ENCODE measurements at places on chromosomes 13 and 19. TPM values are rescaled to one million over a fixed set of nuclear protein-coding genes. Genes with fewer than 3 reads are reported as not detected.

FLT3 gene
- total RNA-seq, result 0.42 TPM

SPRED3 gene
- under 0.01 TPM for total RNA-seq

ZNF729 gene
- not detected for total RNA-seq

SERPINE3 gene
- 0.20 TPM for total RNA-seq

OR7C1 gene
- total RNA-seq, result 0.30 TPM

SCAMP4 gene
- 47.1 TPM for total RNA-seq

FRY gene
- 48.9 TPM for total RNA-seq

VASP gene
- 51.1 TPM for total RNA-seq

DNA sequence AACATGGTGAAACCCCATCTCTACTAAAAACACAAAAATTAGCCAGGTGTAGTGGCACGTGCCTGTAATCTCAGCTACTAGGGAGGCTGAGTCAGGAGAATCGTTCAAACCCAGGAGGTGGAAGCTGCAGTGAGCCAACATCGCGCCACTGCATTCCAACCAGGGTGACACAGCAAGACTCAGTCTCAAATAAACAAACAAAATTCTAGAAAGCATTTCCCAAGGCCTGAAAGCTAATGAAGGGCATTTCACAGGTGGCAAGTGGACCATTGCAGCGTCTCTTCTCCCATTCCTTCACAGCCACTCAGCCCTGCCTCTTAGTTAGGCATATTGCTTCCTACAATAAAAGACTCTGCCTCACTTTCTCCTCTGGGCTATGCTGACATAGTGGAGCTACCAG lies 13.5 kb upstream of the RXFP2 start:
- no peaks in the 10 kb centered on the region for H3K36me3 ChIP-seq
- no peak overlapping the region for H3K4me3 ChIP-seq
- no peak for DNase-seq
- H3K4me1 ChIP-seq, result no peaks in the 10 kb centered on the region
- no peak overlapping the region for H3K27ac ChIP-seq

- no peaks in the 10 kb centered on the region for H3K4me1 ChIP-seq
- no peaks in the 10 kb centered on the region for H3K27me3 ChIP-seq
- no peaks in the 10 kb centered on the region for H3K36me3 ChIP-seq
- H3K27ac ChIP-seq, result no peak overlapping the region
- H3K4me3 ChIP-seq, result no peak overlapping the region
- DNase-seq, result no peak
Measured at GRCh38 chr13:22227895-22228294, 557.0 kb downstream of the FGF9 start.

- no peak for DNase-seq
- H3K4me1 ChIP-seq, result no peaks in the 10 kb centered on the region
Measured at GRCh38 chr13:58528351-58528750, 896.8 kb downstream of the PCDH17 start.

GRCh38 chr19:17220207-17220758 lies 5.1 kb downstream of the USE1 start:
- H3K27ac ChIP-seq, result no peak overlapping the region
- no peaks in the 10 kb centered on the region for H3K36me3 ChIP-seq
- no peak for DNase-seq
- H3K4me3 ChIP-seq, result no peak overlapping the region
- peaks cover 6% of the 10 kb centered on the region for H3K4me1 ChIP-seq
- no peaks in the 10 kb centered on the region for H3K27me3 ChIP-seq

DNA sequence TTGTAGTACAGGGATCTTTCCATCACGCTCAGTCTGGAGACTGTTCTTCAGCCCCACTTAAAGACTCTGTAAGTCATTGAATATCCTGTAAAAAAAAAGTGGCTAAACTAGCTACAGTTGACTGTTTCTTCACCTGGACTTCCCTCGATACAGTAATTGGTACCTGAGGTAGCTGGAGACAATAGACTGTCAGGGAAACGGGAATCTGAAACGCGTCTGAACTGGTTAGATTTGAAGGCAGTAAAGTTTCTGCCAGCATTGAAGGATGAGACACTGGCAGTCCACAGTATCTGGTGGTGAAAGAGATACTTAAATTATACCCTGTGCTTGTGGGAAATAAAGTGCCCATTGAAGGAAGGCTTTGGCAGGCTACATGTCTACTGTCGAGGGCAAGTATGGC lies 550.5 kb downstream of the IRS2 start:
- H3K4me1 ChIP-seq, result no peaks in the 10 kb centered on the region
- no peak overlapping the region for H3K27ac ChIP-seq

GRCh38 chr13:21014139-21014501 lies 47.3 kb downstream of the LATS2 start:
- no peaks in the 10 kb centered on the region for H3K36me3 ChIP-seq
- H3K4me3 ChIP-seq, result no peak overlapping the region
- peaks cover 16% of the 10 kb centered on the region for H3K4me1 ChIP-seq
- H3K27ac ChIP-seq, result no peak overlapping the region
- DNase-seq, result no peak

Measured in tibial nerve (tissue), 4 donors.